Non-pigmented ciliary epithelial cell (primary cell): ENCODE measurements at places on chromosomes 13 and 19.

GRCh38 chr19:40791996-40792395 is 7.0 kb upstream of the EGLN2 start:
- no peak for DNase-seq

DNA sequence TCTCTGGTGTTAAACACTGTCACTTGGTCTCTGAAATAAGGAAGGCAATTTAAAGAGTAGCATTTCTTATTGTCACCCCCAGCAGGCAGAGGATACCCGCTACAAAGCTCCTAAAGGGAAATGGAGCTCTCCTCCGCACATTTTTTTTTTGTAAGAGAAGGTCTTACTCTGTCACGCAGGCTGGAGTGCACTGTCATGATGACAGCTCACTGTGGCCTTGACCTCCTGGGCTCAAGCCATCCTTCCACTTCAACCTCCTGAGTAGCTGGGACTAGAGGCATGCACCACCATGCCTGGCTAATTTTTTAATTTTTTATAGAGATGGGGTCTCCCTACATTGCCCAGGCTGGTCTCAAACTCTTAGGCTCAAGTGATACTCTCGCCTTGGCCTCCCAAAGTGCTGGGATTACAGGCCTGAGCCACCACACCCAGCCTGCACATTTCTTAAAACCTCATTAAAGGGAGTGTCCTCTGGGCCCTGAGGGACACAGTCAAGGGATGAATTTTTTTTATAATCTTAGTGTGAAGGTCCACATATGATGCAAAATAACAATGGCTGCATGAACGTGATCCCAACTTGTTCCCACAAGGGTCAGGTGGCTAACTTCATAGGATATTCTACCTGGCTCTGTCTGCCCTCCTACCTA is 32.1 kb downstream of the SLC25A30 start:
- no peak for DNase-seq

GRCh38 chr13:44074611-44075010 is 194.9 kb downstream of the LACC1 start:
- DNase-seq = no peak

- no peak for DNase-seq
Measured at GRCh38 chr19:44822177-44822576, 13.3 kb downstream of the BCAM start.

DNA sequence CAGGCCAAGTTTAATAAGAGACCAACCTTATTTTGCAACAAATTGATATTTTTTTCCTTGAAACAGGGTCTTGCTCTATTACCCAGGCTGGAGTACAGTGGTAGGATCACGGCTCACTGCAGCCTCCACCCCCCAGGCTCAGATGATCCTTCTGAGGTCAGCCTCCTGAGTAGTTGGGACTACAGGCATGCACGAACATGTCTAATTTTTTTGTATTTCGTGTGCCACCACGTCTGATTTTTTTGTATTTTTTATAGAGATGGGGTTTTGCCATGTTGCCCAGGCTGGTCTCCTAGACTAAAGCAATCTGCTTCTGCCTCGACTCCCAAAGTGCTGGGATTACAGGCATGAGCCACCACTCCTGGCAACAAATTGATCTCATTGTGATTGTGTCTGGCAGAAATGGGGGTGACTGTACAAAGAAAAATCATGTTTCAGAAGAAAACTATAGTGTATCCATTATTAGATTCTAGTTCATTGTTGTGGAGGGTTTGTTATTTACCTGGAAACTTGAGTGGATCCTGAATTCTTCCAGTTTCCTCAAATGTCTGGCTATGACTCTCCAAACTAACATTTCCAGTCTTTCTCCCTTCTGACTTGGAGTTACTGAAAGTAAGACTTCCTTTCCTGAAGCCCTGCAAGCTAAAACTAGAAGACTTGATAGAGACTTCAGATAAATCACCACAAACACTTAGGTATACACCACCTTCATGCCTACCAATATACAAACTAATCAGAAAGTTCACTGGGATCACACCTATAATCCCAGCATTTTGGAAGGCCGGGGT is 17.3 kb upstream of the AKT2 start:
- DNase-seq = no peak

DNA sequence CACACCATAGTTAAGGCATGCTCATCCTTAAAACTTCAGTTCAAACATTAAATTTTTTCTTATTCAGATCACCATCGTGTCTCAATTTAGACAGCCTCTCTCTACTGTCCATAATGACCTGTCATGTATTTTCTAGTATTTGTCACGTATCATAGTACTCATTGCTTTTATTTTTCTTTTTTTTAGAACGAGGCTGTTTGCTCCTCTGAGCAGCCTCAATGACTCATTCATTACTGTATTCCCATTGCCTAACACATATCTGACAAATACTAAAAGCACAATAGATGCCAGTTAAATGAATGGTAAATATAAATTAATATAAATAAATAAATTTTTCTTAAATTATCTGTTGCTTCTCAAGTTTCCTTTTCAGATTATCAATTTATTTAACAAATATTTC is 245.5 kb downstream of the TUBA3C start:
- DNase-seq = no peak

- DNase-seq = no peak
Measured at GRCh38 chr13:107299717-107300116, 731.8 kb upstream of the ARGLU1 start.
